ENCODE measurements at places on chromosomes 4 and X. TPM values are rescaled to one million over a fixed set of nuclear protein-coding genes. Genes with fewer than 3 reads are reported as not detected.

The TMEM271 gene
- total RNA-seq, result not detected

The TRPC3 gene
- 2.0 TPM for total RNA-seq

The TCEAL3 gene
- total RNA-seq, result 19.3 TPM

The DDIT4L gene
- total RNA-seq, result 5.9 TPM

The MID1 gene
- 9.1 TPM for total RNA-seq

The SH3D19 gene
- 35.9 TPM for total RNA-seq

The RAB9B gene
- 1.2 TPM for total RNA-seq

The DCAF4L1 gene
- 0.09 TPM for total RNA-seq

The KCND1 gene
- 0.28 TPM for total RNA-seq

The G6PD gene
- total RNA-seq, result 90.3 TPM

The CLOCK gene
- 15.8 TPM for total RNA-seq

The GLRA3 gene
- not detected for total RNA-seq

The ANXA3 gene
- total RNA-seq, result 17.1 TPM

The EXOC1L gene
- total RNA-seq, result not detected

The SPANXC gene
- total RNA-seq, result not detected

The ATOH1 gene
- total RNA-seq, result not detected

The DNAAF6 gene
- total RNA-seq, result not detected

The CTBP1 gene
- 202 TPM for total RNA-seq
